ENCODE measurements at places on chromosomes 13 and 19. TPM values are rescaled to one million over a fixed set of nuclear protein-coding genes. Genes with fewer than 3 reads are reported as not detected.

Gene SCGB2B2
- total RNA-seq = not detected

Gene GRK1
- total RNA-seq = not detected

Gene VSTM1
- total RNA-seq = not detected

Gene ZNF490
- total RNA-seq = 4.3 TPM

Gene RAP2A
- total RNA-seq = 27.8 TPM

Gene UGGT2
- 48.6 TPM for total RNA-seq

Gene SHC2
- 35.6 TPM for total RNA-seq

Gene DPF1
- 0.17 TPM for total RNA-seq

Gene CYP4F22
- total RNA-seq = not detected

Gene AMH
- 1.6 TPM for total RNA-seq

Gene ISOC2
- 66.8 TPM for total RNA-seq

Gene ZNF229
- 5.4 TPM for total RNA-seq

Gene PCDH17
- total RNA-seq = 7.7 TPM

DNA sequence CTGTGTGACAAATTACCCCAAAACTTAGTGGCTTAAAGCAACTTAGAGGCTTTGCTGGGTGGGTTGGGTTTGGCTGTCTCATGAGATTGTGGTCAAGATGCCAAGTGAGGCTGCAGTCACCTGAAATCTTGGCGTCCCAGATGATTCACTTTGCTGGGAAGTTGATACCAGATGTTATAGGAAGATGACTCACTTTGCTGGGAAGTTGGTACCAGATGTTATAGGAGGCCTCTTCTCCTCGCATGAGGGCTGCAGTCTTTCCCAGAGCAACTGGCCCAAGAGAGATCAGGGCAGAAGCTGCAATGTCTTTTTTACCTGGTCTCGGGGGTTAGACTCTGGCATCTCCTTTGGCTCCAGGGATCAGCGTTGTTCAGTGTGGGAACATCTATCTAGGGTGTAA lies 16.8 kb downstream of the TEX29 start:
- no peak for DNase-seq

GRCh38 chr19:45814166-45814780 lies 835 bp downstream of the RSPH6A start:
- DNase-seq = no peak

DNA sequence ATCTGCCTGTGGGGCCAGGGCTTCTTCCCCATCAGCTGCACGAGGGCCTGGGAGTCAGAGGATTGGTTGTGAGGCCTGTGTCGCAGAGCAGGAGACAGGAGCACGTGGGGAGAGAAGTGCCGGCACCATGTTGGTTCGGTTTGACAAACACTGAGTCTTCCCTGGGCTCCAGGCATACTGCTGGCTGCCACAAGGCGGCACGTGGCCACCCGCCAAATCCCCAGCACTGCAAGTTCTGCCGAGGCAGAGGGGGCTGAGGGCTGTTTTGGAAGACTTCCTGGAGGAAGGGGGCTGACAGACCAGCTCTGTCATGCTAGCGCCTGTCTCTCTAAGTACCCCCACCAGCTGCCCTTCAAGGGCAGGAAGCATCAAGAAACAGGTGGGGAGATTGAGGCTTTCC lies 9.5 kb downstream of the SHANK1 start:
- DNase-seq = no peak

GRCh38 chr19:29623726-29624488 lies 17.8 kb downstream of the POP4 start:
- DNase-seq = no peak

GRCh38 chr13:104833221-104833620 lies 1702.2 kb downstream of the EFNB2 start:
- DNase-seq = no peak

DNA sequence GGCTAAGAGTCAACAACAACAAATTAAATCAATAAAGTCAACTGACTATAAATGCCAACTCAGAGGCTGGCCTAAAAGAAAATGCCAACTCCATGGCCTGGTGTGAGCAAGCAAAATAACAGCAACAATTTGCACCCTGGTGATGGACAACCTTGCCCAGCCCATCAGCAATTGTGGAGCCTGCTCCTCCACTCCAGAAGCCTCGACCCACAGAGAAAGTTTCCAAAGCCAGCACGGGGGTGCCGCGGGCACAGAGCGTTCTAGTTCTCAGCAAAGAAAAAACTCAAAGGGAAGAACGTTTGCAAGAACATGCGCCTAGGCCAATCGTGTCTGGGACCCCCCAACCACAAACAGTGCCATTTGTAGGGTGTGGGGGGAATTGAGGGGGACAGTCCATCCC lies 11.3 kb downstream of the EPS15L1 start:
- DNase-seq = no peak

GRCh38 chr13:30679483-30680330 lies 55.6 kb upstream of the ALOX5AP start:
- DNase-seq = no peak

GRCh38 chr19:1284293-1284978 lies 1.2 kb upstream of the EFNA2 start:
- DNase-seq = no peak

DNA sequence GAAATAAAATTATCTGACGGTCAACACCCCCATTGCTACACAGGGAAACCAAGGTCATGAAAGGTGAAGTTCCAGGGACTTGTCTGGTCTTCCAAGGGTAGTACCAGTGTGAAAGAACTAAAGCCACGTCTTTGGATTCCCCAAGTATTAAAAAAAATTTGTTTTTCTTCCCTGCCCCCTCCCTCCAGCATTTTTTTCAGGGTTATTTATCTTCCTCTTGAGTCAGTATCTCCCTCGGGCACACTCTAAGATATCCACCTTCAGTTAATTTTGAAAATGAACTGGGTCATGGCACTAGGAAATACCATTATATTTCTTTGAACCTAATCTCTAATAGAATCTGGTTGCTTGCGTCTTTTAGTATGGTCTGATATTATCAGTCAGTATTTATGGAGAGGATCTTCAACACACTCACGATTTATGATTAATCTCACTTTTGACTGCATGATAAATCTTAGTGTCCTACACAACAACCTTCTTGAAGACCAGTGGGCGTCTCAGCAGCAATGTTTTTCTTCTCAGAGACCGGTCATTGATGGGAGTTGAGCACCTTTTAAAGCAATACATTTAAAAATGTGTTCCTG lies 9.1 kb downstream of the ATP8A2 start:
- no peak for DNase-seq

GRCh38 chr13:44763615-44764301 lies 187.6 kb upstream of the TSC22D1 start:
- no peak for DNase-seq

DNA sequence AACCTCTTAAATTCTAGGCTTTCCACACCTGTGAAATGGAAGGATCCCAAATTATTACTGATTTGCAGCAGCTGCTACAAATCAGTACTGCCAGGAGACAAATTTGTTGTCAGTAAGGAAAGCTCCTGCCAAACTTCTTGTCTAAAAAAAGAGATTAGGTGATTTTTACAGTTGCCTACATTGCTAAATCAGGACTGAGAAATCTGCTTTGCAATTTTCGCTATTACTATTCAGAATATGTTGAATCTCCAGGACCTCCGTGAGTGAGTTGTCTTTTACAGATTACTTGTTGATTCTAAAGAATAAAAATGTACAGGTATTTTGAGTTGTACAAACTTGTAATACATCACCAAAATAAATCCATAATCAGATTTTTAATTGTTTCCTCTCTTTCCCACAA lies 1815.9 kb downstream of the PCDH9 start:
- no peak for DNase-seq

DNA sequence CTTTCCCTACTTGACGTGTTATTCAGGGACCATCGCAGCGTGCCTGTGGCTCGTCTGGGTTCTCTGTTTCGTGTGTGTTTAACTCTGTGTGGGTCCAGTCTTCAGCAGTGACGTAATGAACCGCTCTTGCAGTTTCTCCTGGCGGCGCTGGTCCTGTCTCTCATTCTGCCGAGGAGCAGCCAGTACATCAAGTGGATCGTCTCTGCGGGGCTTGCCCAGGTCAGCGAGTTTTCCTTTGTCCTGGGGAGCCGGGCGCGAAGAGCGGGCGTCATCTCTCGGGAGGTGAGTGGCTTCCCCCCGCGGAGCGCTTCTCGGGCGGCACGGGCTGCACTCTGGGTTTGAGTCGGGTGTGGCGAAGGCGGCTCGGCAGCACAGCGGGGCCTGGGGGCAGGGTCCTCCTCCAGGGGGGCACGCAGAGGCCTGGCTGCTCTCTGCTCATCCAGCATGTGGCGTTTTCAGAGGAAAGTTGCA lies 36.3 kb upstream of the TFDP1 start:
- DNase-seq = no peak

DNA sequence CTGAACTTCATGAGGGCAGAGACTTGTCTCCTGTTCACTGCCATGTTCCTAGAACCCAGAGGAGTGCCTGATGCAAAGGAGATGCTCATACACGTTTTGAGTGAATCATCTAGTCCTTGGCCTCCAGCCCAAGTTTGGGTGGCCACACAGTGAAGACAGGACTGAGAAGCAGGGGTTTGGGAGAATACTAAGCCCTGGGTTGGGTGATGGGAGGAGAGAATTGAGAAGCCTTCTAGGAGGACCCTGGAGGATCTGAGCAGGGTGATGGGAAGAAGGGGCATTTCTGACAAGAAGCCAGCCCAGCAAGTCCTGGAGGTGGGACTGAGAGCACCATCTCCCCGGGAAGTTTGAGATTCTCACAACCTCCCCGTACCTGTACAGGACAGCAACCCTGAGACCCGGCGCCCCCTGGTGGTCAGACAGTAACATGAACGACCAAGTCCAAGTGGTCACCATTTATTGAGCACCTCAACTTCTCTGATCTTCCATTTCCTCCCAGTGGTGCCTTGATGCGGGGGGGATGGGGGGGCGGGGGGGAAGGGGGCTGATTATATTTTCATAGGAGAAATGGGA lies 11.0 kb downstream of the CTU1 start:
- DNase-seq = no peak

- no peak for DNase-seq
Measured at GRCh38 chr13:49319551-49319950, 71.8 kb downstream of the CDADC1 start.

DNA sequence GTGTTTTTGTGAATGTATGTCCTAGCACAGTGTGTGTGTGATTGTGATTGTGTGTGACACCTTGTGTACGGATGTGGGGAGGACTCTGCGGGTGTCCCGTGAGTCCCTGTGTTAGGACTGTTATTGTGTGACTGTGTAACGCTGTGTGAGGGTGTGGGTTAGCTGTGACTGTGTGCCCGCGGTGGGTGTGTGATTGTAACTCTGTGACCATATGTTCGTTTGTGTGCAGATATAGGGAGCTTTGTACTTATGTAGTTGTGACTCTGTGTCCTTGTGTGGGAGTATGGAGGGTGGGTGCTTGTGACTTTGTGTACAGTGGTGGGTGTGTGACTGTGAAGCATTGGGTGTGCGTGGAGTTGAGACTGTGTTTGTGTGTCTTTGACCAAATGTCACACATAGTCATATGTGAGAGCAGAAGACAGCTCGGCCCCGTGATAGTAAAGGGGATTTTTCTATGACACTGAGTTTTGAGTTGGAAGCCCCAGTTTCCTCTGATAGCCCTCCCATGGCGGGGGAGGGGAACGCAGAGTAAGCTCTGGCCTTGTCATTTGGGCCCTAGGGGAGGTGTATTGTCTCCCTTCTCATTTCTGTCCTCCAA lies 949 bp upstream of the ZNF260 start:
- no peak for DNase-seq

- no peak for DNase-seq
Measured at GRCh38 chr19:5040544-5041167, 71.7 kb downstream of the KDM4B start.

DNA sequence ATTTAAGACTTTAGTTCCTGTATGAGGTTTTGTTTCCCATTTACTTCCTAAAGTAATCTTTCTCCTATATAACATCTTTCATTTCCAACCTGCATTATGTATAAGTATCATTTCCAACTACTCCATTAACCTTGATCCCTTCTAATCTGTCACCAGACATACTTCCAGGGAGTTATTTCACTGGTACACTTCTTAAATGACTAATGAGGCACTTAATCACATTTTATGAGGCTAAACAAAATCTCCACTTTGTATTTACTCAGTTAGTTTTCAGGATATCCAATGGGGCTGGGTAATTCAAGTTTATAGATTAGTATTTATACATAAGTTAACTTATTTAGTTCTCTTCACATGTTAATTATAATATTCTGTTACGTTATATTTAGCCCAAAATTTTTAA lies 634.7 kb downstream of the PCDH17 start:
- DNase-seq = no peak

GRCh38 chr13:113061271-113061625 lies 44.3 kb upstream of the F7 start:
- DNase-seq = no peak

DNA sequence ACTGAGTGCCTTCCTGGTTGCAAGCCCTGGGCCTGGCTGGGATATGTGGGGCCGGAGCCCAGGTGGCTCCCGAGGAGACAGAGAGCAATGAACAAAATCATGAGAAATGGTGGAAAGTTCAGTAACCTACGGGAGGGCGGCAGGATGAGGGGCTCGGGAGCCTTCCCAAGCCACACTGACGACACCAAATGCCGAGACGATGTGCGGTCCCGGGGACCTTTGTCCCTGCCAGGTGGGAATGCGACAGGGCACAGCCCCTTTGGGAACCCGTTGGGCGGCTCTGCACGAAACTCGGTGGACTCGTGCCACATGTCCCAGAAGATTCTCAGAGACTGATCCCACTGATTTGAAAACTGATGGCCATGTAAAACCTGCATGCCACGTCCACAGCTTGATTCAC lies 11.7 kb upstream of the ZNF14 start:
- no peak for DNase-seq

- no peak for DNase-seq
Measured at GRCh38 chr19:2048104-2048958, 2.7 kb downstream of the MKNK2 start.

- no peak for DNase-seq
Measured at GRCh38 chr13:40343550-40344269, 322.7 kb downstream of the FOXO1 start.

GRCh38 chr13:33069365-33069764 lies 53.1 kb downstream of the KL start:
- no peak for DNase-seq

GRCh38 chr13:68727165-68727564 lies 1380.5 kb upstream of the ATXN8OS start:
- DNase-seq = no peak

DNA sequence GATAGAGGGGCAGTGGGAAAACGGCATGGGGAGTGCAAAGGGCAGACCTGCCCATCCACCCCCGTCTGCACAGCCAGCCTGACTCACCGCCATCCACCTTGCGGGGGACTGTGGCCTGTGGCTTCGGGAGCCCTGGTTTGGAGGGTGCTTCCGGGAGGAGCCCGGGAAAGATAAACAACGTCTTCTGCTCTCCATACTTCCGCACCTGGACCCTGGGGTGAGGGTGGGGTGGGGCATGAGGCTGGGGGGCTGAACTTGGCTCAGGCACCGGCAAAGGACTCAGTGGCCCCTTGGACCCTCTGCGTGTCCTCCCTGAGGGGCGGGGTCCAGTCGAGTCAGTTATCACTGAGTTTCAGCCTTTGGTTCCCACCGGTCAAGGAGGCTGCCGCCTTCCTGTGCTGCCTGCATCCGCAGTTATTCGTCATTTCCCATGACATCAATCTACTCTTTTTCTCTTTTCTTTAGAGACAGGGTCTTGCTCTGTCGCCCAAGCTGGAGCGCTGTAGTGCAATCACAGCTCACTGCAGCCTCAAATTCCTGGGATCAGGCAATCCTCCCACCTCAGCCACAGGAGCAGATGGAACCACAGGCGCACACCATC lies 3.2 kb downstream of the GPR108 start:
- DNase-seq = no peak

- no peak for DNase-seq
Measured at GRCh38 chr13:80214521-80214991, 126.4 kb downstream of the SPRY2 start.

All from esophagus muscularis mucosa (tissue), 4 donors.